Non-pigmented ciliary epithelial cell (primary cell): ENCODE measurements at places on chromosomes 6 and 20.

- no peak for DNase-seq
These were observed 26.2 kb upstream of the MLIP start for GRCh38 chr6:54085047-54085446.

DNA sequence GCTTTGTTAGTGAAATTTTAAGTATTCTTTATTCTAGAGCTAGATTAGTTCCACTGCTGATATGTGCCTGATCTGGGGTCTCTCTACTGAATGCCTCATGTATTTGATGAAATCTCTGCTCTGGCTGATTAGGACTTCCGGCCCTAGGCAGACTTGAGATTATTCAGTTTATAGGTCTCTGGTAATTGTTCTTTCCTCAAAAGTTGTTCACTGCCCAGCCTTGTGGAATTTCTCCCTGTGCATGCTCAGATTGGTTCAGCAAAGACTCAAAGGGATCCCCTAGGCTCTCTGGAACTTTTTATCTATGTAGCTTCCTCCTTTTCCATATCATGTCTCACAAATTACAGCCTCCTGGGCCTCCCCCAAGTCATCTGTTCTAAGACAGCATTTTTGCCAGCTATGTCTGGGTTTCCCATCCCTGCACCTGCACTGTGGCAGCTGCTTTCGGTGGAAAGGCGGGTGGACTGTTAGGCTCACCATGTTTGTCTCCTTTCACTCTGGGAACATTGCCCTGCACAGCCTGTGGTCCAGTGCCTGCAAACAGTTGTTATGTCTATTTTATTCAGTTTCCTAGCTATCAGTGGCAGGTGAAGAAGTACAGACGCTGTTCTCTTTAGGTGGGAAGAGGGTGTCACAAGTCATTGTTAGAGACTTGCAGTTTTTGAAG is 73.7 kb downstream of the RPP40 start:
- no peak for DNase-seq

DNA sequence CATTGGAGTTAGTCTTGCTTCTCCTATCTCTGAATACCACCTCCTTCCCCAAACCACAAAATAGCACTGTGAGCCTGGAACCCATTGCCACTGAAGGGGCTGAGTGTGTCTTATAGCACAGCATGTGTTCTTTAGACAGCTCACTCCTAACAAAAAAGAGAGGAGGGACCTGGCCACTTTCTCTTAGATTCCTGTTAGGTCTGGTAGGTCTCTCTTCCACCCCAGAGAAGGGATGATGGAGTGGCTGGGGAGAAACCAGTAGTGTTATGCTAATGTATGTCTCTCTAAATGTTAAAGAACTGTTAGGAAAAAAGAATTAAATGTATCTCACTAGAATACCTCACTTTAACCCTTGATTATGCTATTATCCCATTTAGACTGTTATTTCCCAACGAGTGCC is 340.3 kb downstream of the EPHA7 start:
- DNase-seq, result no peak

DNA sequence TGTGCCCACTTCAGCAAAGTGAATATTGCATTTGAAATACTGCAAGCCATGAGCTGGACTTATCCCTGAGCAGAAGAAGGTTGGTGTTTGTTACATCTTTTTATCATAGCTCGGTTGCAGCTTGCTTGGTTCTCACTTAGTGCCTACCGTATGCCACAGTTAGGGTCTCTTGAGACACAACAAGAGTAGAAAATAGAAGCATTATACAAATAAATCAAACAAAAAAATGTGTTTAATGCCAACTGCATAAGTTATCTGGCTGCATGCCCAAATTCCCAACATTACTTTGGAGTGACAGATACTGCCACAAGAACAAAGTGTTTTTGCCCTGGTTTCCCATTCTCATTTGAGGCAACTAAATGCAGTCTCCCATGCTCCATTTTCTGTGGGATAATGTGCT is 53.9 kb upstream of the LAMP5 start:
- no peak for DNase-seq

- no peak for DNase-seq
These were observed 36.1 kb upstream of the DUSP22 start for GRCh38 chr6:256169-256568.

DNA sequence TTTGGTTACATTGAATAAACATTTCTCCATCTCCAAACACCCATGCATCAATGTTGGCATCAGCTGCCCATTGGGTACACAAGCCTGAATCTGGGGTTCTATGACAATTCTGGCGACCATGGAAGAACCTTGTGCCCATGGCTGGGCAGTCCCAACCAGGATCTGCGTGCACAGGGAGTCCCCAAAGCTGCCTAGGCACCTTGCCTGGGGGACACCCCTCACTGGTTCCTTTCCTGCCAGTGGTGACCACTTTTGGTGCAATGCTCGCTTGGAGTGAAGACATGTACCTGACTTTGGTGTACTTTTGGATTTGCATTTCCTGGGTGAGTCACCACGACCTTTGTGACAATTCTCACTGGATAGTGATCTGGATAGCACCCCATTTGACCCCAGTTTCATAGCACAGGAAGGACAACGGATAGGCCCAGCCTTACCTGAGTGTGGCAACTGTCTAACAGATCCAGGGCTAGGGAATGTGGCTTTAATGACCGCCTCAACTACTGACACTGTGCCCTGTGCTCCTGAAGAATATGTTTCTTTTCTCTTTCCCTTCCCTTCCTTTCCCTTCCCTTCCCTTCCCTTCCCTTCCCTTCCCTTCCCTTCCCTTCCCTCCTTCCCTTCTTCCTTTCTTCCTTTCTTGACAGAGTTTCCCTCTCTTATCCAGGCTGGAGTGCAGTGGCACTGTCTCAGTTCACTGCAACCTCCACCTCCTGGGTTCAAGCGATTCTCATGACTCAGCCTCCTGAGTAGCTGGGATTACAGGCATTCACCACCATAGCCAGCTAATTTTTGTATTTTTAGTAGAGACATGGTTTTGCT is 7.1 kb downstream of the SPINT3 start:
- DNase-seq, result no peak

DNA sequence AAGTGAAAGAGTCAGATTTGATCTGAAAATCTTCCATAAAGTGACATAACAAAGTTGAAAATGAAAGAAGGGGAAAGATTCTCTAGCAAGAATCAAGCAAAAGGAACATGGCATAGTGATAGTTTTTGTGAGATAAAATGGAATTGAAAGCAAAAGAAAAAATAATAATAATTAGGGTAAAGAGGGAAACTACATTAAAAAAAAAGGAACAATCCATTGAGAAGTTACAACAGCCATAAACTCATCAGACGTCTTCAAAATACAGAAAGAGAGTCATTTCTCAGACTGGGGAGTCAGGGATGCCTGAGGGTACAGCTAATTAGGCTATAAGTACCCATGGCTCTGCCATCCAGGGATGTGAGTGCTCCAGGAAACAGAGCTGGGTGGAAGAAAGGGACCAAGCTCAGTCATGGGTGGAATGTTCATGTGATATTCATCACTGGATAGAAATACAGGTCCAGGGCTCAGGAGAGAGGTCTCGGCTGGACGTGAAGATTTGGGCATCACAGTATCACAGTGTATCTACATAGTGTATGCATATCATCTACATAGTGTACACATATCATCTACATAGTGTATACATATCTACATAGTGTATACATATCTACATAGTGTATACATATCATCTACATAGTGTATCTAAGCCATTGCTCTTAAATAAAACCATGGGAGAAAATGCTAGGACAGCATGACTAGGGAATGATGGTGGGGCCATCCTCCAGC is 29.4 kb downstream of the DUSP22 start:
- no peak for DNase-seq

GRCh38 chr20:50223039-50224005 is 32.7 kb downstream of the CEBPB start:
- no peak for DNase-seq

GRCh38 chr6:161140554-161140875 is 133.3 kb downstream of the AGPAT4 start:
- no peak for DNase-seq

DNA sequence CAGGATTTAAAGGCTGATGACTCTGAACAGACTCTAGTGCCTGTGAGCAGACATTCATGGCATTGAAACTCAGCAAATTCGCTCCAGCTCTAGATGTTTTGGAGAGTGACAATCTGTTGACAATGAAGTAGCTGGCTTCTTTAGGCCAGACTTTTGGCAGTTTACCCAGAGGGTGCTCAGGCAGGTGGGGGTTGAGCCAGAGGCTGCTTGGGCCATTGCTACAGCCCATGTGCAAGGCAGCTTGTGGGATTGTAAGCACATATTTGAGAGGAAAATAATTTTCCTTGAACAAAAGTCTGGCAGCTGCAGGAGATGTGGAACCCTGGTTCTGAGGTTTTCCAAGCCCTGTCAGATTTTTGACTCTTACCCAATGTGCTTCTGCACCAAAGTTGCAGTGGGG is 311.6 kb downstream of the CDC5L start:
- no peak for DNase-seq

DNA sequence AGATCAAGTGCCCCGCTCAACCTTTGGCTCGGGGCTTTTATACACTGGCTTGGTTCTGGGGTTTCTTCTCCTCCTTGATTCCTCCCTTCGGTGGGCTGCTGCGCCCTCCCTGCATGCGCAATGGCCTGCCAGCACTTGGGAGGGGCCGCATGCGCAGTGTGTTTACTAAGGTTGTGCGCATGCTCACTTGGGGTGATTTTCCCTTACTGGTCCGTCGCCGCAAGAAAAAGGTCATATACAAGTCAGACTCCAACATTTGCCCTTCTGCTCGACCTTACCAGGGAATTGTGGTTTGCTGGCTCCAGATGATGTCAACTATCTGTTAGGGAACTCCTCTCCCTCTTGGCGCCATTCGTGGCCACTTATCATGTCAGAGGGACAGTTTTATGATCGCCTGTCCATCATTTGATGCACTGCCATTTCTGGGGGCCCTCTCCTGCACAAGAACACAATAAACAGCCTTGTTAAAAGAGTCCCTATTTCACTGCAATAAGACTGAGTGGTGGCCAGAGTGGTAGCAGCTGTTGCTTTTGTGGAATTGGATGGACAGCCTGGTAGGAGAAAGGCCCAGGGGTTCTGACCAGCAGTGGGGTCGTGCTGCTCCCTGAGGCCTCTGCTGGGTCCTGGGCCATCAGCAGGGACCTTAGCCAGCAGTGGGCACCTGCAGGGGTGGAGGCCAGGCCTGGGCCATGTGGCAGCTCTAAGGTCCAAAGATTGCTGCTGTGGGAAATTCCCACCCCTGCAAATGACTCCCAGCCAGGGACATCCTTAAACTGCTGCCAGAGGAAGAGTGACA is 2.8 kb upstream of the LBP start:
- no peak for DNase-seq

- DNase-seq, result no peak
These were observed 3.9 kb upstream of the ZNF831 start for GRCh38 chr20:59159493-59160376.

DNA sequence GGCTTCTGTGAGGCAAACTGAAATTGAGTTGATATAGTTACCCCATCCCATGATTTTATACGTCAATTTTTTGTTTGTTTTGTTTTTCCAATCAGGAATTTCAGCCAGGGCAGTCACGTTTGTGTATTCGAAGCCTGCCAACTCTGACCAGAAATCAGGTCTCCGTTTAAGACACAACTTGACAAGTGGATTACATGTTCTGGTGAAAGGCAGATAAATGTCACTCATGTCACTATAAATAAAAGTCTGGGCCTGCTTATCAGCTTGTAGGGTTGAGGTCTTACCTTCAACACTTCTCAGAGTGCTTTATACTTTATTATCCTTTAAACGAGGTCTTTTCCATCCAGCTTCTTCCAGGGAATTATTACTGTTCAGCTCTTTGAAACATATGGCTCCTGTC is 8.4 kb upstream of the XRN2 start:
- no peak for DNase-seq

GRCh38 chr20:32482442-32483261 is 102.5 kb downstream of the NOL4L start:
- no peak for DNase-seq

DNA sequence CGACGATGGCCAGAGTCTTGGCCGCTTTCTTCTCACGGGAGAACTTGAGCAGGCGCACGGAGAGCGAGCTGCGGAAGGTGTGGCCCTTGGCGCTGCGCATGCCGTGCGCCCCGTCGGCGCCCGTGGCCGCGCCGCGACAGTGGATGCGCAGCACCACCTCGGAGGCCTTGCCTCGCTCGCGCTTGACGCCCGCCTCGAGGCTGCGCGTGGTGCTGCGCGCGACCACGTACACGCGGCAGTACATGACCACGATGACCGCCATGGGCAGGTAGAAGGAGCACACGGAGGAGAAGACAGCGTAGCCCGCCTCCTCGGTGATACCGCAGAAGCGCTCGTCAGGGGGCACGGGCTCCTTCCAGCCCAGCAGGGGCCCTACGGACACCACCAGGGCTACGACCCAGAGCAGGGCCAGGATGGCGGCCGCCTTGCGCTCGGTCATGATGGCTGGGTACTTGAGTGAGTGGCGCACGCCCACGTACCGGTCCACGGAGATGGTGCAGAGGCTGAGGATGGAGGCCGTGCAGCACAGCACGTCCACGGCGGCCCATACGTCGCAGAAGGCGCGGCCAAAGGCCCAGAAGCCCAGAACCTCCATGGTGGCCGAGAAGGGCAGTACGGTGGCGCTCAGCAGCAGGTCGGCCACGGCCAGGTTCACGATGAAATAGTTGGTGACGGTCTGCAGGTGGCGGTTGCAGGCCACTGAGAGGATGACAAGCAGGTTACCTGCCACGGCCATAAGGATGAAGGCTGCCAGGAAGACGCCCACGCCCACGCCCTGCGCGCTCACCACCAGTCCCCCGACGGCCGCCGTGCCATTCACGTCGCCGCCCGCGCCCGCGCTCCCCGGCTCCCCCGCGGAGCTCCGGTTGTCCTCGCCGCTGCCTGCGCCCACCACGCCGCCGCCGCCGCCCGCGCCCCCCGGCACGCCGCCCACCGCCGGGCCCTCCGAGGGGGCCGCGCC is 232.8 kb upstream of the RNF24 start:
- no peak for DNase-seq

- DNase-seq, result no peak
These were observed 11.8 kb downstream of the THBS2 start for GRCh38 chr6:169241688-169242350.

DNA sequence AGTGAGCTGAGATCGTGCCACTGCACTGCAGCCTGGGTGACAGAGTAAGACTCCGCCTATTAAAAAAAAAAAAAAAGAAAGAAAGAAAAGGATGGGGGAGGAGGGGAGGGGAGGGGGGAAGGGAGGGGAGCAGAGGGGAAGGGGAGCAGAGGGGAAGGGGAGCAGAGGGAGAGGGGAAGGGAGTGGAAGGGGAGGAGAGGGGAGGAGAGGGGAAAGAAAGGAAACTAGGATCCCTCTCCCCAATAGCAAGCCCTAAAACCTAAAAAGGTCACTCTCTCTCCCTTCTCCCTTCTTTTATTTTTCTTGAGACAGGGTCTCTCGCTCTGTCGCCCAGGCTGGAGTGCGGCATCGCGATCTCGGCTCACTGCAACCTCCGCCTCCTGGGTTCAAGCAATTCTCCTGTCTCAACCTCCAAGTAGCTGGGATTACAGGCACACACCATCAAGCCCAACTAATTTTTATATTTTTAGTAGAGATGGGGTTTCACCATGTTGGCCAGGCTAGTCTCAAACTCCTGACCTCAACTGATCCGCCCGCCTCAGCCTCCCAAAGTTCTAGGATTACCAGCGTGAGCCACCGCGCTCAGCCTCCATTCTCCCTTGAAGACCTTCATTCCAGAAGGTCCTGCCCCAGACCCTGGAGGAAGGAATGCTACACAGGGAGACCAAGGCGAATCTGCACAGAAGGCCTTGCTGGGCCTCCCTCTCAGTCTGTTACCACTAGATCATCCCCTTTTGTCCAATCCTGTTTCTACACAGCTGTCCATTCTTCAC is 45.8 kb upstream of the PIM1 start:
- no peak for DNase-seq
